ENCODE measurements at places on chromosomes 5 and 9.

GRCh38 chr5:43256261-43256966 lies 56.8 kb downstream of the HMGCS1 start:
- H3K27ac ChIP-seq: no peak overlapping the region
- no peaks in the 10 kb centered on the region for H3K4me1 ChIP-seq
- no peak overlapping the region for H3K4me3 ChIP-seq
- no peak for DNase-seq
- no peaks in the 10 kb centered on the region for H3K36me3 ChIP-seq
- H3K27me3 ChIP-seq: peaks cover 3% of the 10 kb centered on the region

DNA sequence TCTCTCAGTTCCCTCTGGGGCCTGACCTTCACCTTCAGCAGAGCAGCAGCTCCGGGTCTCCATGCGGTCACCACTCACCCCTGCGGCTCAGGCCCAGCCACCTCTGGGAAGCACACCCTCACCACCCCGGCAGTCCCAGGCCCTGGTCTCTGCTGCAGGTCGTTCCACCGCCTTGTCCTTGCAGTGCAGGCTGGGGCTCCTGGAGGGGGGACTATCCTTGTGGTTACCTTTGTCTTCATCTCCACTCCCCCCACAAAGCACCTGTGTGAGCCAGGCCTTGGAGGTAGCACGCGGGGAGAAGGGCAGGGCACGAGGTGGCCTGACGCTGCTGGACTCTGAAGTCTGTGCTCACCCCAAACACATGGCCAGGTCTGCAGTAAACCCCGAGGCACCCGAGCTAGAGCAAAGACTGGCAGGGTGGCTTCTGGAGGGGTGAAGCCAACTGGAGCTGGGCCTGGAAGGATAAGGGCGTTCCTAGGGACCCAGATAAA lies 33.2 kb upstream of the RXRA start:
- no peaks in the 10 kb centered on the region for H3K27me3 ChIP-seq
- H3K36me3 ChIP-seq: no peaks in the 10 kb centered on the region
- no peak overlapping the region for H3K4me3 ChIP-seq
- H3K27ac ChIP-seq: peak overlapping the region; percentile 80

GRCh38 chr9:73515216-73515615 lies 363.6 kb downstream of the ANXA1 start:
- H3K4me1 ChIP-seq: no peaks in the 10 kb centered on the region
- no peak overlapping the region for H3K4me3 ChIP-seq
- peak; percentile 5 for DNase-seq

GRCh38 chr5:172800088-172800551 lies 29.1 kb upstream of the DUSP1 start:
- H3K4me3 ChIP-seq: no peak overlapping the region
- no peaks in the 10 kb centered on the region for H3K27me3 ChIP-seq
- H3K4me1 ChIP-seq: no peaks in the 10 kb centered on the region
- peak; percentile 54 for DNase-seq
- no peaks in the 10 kb centered on the region for H3K36me3 ChIP-seq
- peak overlapping the region; percentile 79 for H3K27ac ChIP-seq

DNA sequence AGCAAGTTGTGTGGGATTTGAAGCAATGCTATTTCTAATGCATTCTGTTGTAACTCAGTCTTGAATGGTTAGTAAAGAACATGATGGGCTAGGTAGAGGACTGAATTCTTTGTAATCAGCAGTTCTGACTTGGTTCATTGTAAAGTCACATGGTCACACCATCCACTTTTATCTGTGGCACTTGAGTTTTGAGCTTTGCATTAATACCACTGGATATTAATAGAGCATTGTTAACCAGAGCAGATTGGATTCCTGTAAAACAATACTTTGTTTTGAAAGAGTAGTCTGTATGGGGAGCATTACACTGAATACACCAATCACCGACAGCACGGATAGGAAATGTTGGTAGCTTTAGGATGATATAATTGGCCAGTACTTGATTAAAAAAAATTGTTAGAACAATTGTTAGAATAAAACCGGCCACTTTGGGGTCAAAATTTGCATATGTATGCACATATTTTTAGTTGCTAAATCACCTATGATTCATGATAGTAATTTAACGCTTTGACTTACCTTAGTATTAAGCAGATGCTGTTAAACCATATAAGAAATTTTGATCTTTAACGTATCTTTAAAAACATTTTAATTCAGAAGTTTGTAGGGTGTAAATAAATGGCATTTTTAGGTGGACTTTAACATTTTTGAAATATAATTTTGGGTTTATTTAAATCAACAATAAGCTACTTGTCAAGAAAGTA lies 17.4 kb downstream of the SLC12A2 start:
- H3K4me3 ChIP-seq: no peak overlapping the region
- no peak for DNase-seq
- H3K27ac ChIP-seq: no peak overlapping the region

DNA sequence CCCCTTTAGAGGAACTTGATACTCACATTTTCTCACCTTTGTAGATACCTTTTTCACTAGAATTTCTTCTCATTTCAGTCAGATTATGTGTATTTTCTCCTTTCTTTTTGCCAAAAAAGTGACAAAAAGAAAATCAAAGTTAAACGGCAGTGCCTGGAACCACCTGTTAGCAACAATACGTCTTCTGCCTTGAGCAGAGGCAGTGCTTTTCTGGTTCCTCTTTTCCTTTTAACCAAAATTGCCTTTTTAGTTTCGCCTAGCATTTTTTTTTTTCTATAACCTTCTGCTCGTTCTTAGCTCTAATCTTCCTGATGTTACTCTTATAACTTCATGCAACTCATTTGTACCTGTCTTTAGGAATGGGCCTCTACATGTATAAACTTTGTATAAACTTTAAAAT lies 26.1 kb downstream of the SMIM32 start:
- no peaks in the 10 kb centered on the region for H3K36me3 ChIP-seq
- no peaks in the 10 kb centered on the region for H3K27me3 ChIP-seq
- H3K27ac ChIP-seq: no peak overlapping the region
- H3K4me1 ChIP-seq: no peaks in the 10 kb centered on the region

- H3K4me1 ChIP-seq: peaks cover 9% of the 10 kb centered on the region
- DNase-seq: no peak
- H3K36me3 ChIP-seq: no peaks in the 10 kb centered on the region
- H3K27ac ChIP-seq: no peak overlapping the region
- H3K27me3 ChIP-seq: no peaks in the 10 kb centered on the region
These were observed 32.9 kb downstream of the PALM2AKAP2 start for GRCh38 chr9:109812818-109813281.
